ENCODE measurements at places on chromosomes 5 and 9.
A peak's percentile ranks its signal among the peaks of the same experiment; 100 is the strongest.

DNA sequence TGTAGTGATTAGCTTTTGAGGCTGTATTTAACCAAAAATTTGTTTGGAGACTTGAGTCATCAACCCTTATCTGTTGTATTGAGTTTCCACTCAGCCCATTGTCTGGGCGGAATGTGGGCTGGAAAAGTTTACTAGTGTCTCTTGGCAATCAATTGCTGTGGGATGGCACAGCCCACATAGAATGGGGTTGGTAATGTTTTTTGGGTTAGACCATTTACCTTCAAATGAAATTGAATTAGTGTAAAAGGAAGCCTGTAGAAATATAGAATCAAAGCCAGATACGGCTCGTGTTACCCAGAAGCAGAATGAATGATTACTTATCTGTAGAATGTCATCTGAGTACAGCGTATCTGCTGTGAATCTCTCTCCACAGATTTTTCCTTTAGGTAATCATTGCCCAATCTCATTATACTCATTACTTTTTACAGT lies 142.9 kb downstream of the AOPEP start:
- DNase-seq, result no peak

GRCh38 chr9:8315211-8315610 lies 515.6 kb upstream of the DMAC1 start:
- no peak for DNase-seq

DNA sequence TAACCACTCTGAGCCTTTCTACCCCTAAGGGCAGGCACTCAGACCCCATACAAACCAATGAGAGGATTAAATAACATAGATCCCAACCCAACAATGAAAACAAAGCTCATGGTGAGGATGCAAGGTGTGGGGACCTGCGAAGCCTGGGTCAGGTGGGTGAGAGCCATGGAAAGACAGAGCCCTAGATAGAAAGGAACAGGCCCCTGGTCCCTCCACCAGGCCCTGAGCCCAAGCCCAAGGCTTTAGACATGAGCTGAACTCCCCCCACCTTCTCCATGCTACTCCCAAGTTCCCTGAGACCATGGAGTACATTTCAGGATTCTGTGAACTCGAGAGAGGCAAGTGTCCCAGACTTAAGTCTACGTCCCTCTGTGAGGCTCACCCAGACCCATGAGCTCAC lies 106.5 kb downstream of the SAXO1 start:
- DNase-seq, result no peak

DNA sequence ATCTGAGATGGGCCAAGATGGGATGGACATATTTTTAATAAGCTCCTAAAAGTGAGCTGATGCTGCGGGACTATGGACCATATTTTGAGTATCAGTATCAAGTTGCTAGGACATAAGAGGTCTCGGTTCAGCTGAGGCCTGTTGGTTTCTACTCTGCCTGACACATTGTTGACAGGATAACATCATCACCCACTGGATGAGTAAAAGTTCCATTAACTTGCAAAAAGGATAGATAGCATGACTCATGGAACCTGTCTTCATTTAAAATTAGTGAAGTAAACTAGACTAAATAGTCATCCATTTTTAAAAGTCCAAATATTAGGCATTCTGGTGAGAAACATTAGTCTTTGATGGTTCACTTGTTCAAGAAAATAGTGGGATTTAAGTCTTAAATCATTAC lies 33.3 kb downstream of the PARP8 start:
- no peak for DNase-seq

DNA sequence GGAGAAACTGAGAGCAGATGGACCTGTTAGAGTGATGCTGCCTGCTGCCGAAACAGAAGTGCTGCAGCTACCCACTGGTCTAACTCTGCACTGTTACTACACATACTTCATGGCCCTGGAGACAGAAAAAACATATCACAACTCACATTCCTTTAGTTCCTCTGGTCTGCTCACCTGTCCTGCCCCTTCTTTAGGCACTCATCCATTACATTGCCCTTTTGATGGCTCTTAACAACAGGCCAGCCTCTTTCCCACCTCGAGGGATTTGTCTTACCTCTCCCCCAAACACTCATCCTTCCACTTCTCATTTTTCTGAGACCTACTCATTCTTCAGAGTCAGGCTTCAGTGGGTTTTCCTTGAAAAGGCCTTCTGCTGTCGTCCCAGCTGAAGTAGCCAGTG lies 49.2 kb downstream of the KCTD16 start:
- no peak for DNase-seq

DNA sequence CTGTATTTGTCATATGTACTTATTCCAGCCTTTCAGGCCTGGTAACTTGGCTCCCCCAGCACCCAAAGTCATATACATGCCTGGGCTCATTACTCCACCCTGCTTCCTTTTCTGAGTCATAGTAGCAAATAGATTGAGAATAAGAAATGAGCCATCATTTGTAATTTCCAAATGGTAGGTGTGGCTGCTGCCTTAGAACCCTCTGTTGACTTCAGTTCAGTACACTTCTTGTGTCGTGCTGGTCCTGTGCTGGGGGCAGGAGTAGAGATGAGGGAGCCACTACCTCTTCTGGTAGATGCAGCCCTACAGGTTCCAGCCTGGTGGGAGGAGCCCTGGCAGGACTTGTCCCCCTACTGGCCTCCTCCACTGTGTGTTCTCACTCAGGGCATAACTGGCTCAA lies 11.1 kb downstream of the GM2A start:
- no peak for DNase-seq

GRCh38 chr5:75616971-75617621 lies 5.8 kb downstream of the ANKDD1B start:
- no peak for DNase-seq

DNA sequence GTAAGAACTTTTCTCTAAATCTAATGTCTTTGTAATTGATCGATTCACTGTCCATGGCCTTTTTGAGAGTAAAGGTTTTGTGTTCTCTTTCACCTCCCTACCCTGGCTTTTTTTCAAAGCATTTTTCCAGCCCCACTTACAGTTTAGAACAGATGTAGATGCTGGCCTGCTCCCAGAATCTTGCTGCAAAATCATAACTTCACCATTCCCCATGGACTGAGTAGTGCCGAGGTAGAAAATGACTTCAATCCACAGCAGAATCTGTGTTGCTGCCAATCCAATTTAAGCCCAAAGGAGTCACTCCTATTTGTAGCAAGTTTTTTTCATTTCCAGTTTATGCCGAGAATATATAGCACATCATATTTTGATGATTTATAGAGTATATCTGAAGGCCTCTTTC lies 46.5 kb upstream of the CEMIP2 start:
- DNase-seq, result peak; percentile 35

DNA sequence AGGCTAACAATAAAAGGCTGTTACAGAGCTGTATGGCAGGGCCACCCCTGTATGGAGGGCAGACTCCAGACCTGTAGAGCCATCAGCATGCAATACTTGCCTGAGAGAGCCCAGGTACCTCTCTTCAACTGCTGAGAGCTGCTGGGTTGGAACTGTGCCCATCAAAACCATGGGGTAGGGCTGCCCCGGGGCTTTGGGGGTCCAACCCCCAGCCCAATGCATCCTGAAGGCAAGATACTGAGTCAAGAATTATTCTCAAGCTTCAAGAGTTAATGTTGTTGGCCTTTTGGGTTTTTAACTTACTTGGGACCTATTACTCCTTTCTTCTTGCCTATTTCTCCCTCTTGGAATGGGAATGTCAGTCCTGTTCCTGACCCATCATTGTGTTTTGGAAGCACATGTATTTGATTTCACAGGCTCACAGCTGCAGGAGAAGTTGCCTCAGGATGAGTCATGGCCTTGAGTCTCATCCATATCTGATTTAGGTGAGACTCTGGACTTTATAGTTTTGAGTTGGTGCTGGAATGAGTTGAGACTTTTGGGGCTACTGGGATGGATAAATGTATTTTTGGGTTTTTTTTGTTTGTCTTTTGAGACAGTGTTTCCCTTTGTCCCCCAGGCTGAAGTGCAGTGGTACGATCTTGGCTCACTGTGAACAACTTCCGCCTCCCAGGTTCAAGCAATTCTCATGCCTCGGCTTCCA lies 21.0 kb upstream of the CDK7 start:
- DNase-seq, result no peak

DNA sequence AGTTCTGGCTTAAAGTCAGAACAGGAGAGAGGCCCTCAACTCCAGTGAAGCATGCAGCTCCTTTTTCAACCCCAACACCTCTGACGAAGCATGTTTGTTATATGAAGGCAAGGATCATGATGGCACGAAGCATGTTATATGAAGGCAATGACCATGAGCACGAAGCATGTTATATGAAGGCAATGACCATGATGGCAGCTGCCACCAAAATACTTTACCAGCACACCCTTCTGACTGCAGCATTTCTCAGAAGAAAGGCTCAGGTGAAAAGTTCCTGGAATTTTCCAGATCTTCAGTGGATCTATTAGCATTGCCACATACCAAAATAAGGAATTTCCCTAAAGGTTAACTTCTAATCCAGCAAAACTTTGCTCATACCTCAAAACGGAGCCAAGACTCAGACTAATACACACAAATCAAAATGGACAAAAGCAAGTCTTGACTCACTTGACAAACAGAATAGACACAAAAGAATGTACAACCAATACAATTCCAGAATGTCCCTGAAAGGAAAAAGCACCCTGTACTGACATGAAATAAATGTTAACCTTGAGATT lies 217.4 kb downstream of the FANCC start:
- no peak for DNase-seq

All from spinal cord (tissue), 10 donors.